H7 (cell line): ENCODE measurements at places on chromosomes 4 and X.
A peak's percentile ranks its signal among the peaks of the same experiment; 100 is the strongest.

- no peak for DNase-seq
These were observed 327.4 kb downstream of the KCTD8 start for GRCh38 chr4:44121210-44121609.

DNA sequence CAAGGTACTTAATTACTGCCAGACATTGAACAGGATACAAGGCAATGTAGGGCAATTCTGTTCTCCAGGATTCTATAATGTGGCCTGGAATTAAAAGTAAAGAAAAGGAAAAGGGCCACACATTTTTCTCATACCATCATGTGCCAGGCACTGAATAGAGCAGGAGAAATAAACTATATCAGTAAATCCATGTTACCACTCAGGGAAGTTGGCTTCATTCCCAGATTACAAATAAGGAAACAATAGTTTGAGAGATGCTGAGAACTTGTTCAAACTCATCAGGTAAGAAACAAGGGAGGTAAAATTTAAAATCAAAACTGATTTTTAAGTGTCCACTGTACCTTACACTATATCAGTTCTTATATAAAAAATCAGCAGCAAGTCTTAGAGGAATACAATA lies 645.0 kb upstream of the ATOH1 start:
- no peak for DNase-seq

GRCh38 chr4:39976945-39977488 lies 694 bp downstream of the PDS5A start:
- DNase-seq = peak; percentile 75

DNA sequence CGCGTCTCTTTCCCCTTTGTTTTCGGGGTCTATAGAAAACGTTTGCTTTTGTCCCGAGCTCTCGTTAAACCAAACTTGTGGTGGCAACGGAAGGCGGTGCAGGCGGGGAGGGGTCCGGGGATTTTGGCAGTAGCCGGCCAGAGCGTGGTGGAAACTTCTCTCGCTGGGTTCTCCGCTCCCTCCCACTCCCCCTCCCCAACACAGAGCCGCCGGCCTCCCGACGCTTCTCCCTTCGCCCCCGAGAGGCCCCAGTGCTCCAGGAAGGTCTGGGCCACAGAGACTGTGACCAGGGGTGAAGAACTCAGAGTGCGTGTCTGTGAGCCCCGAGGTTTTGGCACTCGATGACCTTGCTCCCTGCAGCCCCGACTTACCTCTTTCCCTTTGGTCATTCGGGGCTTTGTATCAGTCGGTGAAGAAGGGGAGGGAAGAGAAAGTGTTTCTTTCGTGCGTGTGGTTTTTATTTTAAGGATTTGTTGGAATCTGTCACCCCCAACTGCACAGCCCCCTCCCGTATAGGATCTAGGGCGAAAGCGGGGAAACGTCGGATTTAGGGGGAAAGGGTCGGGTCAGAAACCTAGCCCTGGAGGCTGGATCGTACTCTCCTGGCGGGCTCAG lies 9.0 kb upstream of the BCOR start:
- peak; percentile 92 for DNase-seq

GRCh38 chrX:117973110-117973807 lies 143.4 kb downstream of the KLHL13 start:
- no peak for DNase-seq

GRCh38 chrX:45537936-45538335 lies 337.3 kb upstream of the DIPK2B start:
- no peak for DNase-seq

DNA sequence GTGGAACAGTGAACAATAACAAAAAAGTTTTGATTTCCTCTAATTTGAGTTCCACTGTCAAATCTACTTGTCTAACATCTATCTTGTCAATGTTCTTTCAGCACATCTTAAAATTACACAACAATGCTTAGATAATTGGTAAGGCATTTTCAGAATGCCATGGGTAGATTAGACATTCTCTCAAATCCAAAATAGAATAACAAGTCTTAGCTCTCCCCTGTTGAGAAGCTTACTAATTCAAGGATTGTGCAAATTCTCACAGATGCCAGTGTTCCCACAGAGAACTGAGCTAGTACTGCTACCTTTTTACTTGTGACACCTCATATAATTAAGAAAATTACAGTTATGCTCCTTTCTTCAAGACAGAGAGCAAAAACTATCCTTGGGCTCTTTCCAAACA lies 2442.0 kb downstream of the PCDH7 start:
- DNase-seq = no peak

DNA sequence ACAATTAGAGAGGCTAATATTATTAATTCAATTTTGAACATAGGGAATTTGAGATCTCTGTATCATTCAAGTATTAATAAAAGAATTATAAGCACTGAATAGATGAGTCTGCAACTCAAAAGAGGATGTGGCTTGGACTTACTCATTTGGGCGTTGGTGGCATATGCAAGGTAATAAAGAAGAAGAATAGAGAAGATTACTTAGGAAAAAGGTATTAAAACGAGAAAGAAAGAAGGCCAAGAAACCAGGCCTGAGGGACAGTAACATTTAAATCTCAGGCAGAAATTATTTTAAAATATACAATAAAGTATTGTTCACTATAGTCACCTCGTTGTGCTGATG lies 383.0 kb upstream of the INTU start:
- no peak for DNase-seq

DNA sequence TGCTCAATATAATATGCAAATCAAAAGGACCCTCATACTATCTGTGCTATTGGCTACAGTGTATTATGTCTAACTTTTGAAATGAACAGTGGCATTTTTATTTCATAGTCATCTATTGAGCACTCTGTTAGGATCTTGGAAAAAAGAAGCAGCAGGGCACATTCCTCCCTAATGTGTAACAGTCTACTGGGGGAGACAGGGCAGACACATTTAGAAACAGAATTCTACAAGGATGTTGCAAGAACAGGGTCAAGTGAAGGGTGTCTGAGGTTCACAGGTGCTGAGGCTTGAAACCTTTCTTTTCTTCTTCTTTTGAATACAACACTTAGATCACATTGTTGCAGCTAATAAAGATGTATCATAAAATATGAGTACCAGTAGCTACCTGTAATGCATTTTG lies 129.7 kb upstream of the SLC4A4 start:
- no peak for DNase-seq

GRCh38 chr4:16685536-16685935 lies 212.9 kb downstream of the LDB2 start:
- DNase-seq = no peak

- DNase-seq = no peak
These were observed 12.2 kb downstream of the DOCK11 start for GRCh38 chrX:118507766-118508165.

- peak; percentile 49 for DNase-seq
These were observed 33.5 kb upstream of the RASSF6 start for GRCh38 chr4:73653695-73654106.

DNA sequence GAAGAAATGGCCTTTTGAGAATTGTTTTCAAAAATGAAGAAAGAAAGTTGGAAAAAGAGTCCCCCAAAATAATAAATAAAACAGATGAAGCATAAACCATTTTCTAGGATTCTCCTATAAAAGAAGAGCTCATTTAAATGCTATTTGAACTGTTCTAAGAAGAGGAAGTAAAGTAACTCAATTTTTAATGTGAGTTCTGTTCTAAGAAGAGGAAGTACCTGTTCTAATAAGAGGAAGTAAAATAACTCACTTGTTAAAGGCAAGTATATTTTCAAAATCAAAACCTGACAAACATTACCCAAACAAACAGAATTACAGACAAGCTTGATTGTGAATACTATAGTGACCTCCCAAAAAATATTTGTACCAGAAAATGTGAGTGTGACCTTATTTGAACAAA lies 1326.3 kb downstream of the C4orf33 start:
- DNase-seq = no peak

DNA sequence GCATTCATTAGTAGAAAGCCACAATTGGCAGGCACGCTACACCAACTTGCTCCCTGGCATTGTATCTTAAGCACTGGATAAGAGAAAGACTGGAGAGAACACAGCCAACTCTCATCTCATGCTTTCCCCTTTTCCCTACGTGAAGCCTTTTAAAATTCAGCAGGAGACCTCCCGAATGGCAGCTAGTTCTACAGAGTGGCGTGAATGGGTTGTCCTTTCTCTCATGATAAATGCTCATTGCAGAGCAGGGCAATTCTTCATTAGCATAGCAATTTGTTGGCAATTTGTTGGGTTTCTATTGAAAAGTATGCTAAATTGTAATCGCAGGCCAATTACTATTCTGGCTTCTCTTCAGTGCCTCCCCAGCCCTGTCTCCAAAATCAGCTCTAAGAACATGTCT lies 48.0 kb downstream of the SEPTIN11 start:
- DNase-seq = no peak

- no peak for DNase-seq
These were observed 27.7 kb downstream of the CHST7 start for GRCh38 chrX:46601283-46601682.

GRCh38 chr4:73776321-73776729 lies 36.0 kb downstream of the CXCL8 start:
- DNase-seq = no peak

GRCh38 chrX:96445531-96446065 lies 239.0 kb upstream of the DIAPH2 start:
- no peak for DNase-seq

DNA sequence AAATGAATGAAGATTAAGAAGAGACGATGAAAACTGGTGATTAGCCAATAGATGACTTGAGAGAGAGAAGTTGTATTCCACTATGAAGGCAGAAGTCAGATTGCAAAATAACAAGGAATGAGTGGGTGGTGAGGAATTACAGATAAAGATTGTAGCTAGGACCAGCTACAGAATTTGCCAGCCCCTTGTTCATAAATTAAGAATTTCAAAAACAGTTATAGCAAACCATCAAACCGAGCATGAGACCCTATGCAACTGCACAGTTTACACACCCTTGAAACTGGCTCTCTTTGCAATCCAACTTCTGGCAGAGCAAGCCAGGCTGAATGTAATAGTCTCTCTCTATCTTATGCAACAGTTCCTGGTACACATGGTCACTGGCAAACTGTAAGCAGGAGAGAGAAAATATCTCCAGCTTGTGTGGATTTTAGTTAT lies 35.2 kb downstream of the STAP1 start:
- DNase-seq = no peak

GRCh38 chr4:103306870-103307375 lies 108.8 kb upstream of the CENPE start:
- peak; percentile 17 for DNase-seq

- no peak for DNase-seq
These were observed 396.4 kb upstream of the TRAM1L1 start for GRCh38 chr4:117481742-117482141.

DNA sequence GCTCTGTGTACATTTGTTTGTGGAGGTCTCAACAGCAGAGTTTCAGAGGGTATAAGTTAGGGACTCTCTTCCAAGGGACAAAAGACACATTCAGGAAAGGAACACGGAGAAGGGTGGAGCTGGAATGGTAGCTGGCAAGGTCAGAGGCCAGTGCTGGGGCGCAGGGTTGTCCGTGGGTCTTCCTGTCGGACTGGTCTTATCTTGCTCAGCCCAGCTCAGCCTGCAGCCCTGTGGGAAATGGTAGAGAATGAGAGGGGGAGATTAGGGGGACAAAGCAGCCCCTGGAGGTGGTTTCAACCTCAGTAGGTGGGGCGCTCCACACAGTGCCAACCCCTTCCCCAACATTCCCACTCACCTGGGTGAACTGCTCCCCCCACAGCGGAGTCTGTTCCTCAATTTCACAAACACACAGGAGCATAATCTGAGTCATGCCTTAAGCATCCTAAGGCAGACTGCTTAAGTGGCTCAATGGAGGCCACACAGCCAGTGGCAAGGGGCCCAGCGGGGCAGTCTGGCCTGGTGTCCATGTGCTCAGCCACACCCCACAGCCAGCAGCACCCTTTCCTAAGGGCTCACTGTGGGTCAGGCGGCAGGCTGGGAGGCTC lies 6.9 kb upstream of the HDAC6 start:
- DNase-seq = no peak

DNA sequence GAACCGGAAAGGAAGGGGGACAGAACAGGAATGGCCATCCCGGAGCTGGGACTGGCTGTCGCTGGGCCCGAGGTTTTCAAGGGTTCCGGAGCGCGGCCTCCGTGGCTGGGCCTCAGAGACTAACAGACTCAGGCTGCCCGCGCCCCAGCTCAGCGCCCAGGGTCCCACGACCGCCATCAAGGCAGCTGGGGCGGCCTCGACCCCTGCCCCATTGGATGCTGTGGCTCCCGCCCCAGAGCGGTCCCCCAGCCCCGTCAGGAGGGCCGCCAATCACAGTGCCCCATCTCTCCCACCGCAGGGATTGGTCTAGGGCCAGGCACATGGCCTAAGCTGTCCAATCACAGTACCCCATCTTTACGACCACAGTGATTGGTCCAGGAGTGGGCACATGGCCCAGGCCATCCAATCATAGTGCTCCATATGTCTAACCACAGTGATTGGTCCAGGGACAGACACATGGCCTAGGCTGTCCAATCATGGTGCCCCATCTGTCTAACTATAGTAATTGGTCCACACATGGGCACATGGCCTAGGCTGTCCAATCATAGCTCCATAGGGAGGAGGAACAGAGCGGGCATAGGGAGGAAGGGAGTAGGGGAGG lies 105.3 kb upstream of the NKX1-1 start:
- DNase-seq = peak; percentile 89

- DNase-seq = no peak
These were observed 406.7 kb upstream of the ACTRT1 start for GRCh38 chrX:128458888-128459287.

DNA sequence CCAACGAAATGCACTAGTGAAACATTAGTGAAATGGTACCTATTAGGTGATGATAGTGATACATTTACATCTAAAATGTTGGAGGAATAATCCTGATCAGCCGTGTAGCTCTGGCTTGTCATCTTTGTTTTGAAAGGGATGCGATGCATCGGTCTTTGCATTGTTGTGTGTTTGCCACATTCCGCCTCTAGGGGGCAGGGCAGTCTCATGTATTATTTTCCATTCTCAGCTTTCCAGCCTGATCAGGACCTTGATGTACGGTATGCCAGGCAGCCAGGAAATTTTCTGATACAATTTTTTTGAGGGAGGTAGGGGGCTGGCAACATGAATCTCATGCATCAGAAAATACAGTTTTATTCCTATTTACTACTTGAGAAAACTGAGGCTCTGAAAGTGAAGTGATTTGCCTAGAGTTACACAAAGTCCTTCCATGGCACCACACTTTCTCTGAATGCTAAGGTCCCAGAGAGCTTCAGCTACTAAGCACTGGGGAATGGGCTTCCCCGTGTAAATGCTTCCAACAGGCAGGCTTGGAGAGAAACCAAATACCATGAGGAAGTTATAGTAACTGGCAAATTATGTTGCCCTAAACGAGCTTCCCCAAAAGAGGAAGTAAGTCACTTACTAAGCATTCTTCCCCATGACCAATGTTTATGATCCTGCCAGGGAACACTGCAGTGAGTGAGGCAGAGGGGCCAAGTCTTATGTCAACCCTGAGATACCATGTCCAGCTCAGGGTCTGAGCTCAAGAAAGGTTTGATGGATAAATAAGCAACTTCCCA lies 31.8 kb upstream of the IQSEC2 start:
- peak; percentile 76 for DNase-seq

GRCh38 chrX:15854080-15854655 lies 445 bp downstream of the AP1S2 start:
- peak; percentile 80 for DNase-seq

DNA sequence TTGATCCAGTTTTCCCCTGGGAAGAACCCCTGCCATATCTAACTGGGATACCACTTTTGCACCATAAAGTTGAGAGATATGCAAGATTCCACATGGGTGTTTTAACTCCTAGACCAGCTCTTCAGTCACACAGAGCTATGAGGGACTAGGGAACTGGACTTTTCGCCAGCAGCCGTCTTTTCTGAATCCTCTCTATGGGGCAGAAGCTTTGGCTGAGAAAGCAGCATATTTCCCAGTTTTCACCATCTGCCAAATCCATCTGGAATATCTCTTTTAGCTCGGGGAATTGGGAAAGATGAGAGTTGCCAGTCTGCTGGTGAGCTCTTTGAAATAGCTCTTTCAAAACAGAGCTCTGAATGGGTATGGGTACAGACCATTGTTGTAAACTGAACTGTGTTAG lies 20.9 kb downstream of the APOOL start:
- no peak for DNase-seq
